ENCODE measurements at places on chromosomes 12 and 14.

DNA sequence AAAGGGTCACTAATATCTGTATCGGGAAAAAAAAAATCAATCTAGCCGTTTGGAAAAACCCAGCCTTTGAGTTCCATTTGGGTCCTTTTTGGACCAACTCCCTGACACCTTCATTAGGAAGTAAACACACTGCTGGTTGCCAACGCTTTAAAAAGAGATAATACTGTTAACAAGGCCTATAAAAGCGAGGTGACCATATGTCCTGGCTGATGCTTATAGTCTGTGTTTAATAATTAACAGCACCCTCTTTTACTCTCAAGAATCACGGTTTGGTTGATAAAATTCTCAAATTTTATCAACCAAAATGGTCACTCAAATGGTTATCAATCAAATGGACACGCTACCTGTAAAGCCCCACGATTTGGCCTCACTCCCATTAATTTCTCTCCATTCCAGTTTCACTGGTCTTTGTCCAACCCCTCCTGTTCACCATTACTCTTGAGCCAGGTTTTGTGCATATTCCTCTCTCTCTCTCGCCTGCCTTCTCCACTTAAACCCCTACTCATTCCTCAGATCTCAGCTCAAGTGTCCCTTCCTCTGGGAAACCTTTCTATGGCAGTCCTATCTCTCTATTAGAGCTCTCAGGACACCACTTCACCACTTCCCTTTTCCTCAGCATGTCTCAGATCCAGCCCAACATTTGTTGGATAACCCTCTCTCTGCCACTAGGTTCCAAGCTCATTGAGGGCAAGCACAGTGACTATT, 9.5 kb downstream of the BTG1 start:
- no peak for DNase-seq

DNA sequence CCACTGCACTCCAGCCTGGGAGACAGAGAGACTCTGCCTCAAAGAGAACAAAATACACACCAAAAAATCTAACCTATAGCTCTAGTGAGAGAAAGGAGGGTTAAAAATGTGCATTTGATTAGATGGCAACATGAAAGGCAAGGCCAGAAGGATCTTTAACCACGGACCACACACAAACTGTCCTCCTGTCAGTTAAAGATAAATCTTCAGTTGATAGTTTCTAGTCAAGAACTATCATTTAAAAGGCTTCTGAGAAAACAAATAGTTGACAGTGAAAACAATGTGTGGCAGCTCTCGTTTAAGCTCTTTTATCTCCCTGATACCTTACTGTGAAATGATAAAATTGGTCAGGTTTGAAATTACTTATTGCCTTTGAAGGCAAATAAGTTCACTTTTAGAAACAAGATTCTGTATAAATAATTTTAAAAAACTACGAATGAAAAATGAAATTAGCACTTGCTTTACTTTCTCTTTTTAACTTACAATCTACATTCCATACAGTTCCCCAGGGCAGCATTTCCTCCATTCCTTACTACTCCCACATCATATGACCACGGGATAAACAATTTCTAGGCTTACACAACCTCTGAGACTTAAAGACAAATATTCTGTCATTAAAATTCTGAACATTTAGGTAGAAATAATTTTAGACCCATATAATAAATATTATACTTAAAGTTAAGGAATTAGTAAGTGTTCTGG, 71.4 kb upstream of the GNPNAT1 start:
- DNase-seq: no peak

DNA sequence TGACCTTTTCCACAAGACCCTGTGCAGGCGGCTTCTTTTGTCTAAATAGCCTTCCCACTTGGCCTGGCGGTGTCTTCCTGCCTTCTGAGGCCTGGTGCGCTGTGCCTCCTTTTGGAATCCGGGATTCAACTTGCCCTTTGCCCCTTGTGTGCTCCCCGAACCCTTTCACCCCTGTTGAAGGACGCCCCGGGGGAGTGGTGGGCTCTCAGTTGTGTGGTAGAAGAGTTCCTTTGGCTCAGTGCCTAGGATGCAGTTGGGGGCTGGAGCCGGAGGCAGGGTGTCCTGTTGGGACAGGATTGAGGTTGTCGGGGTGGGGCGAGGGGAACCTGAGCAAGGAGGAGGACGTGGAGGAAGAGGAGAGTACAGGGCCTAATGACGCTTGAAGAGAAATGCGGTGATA, 34.5 kb downstream of the KLC1 start:
- no peak for DNase-seq

DNA sequence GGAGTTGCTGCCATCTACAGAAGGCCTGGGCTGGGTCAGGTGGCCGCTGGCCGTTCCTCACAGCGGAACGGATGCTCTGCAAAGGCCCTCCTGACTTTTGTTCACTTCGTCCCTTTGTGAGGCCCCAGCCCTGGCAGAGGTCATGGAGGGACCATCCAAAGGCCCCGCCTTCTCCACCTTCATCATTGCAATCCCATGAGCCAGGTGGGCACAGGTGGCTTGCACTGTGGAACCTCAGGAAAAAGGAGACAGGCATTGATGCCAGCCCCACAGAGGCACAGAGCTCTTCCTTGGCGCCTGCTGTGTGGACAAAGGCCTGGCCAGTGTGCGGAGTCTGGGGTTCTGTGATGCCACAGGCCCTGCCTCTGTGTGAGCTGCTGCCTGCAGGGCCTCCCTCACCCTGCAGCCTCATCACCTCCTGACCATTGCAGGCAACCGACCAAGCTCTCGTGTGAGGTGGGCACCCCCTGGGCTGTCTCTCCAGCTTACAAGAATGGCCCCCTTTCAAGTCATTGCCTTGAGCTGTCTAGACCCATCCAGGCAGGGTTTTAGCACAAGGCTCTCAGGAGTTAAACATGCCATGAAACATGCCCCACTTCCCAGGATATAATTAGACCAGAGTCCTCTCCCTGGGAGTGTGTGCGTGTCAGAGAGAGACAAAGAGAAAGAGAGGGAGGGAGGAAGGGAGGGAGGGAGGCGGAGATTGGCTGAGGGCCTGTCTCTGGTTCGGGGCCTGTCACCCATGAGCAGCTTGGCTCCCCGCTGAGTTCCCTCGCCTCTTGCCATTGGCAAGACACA, 19.3 kb downstream of the NFKBIA start:
- no peak for DNase-seq

GRCh38 chr12:14949631-14950030, 11.3 kb upstream of the ERP27 start:
- DNase-seq: no peak

- no peak for DNase-seq
Observed at GRCh38 chr14:38297681-38298080, 41.8 kb upstream of the CLEC14A start.

DNA sequence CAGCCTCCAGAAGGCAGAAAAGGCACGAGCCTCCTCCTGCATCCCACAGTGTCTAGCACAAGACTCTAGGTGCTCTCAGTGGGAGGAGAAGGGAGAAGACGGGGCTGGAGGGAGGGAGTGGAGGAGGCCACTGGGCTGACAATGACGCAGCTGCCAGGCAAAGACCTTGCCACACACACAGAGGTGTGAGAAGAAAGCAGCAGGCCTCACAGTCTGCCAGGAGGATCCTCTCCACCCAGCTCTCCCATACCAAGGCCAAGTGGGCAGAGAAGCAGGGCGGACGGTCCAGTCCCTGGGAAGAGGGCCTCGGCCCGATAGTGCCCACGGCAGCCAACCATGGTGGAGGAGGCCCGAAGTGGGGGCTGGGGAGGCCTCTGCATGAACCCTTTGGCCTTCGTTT, 78.9 kb downstream of the NCOR2 start:
- DNase-seq: no peak

DNA sequence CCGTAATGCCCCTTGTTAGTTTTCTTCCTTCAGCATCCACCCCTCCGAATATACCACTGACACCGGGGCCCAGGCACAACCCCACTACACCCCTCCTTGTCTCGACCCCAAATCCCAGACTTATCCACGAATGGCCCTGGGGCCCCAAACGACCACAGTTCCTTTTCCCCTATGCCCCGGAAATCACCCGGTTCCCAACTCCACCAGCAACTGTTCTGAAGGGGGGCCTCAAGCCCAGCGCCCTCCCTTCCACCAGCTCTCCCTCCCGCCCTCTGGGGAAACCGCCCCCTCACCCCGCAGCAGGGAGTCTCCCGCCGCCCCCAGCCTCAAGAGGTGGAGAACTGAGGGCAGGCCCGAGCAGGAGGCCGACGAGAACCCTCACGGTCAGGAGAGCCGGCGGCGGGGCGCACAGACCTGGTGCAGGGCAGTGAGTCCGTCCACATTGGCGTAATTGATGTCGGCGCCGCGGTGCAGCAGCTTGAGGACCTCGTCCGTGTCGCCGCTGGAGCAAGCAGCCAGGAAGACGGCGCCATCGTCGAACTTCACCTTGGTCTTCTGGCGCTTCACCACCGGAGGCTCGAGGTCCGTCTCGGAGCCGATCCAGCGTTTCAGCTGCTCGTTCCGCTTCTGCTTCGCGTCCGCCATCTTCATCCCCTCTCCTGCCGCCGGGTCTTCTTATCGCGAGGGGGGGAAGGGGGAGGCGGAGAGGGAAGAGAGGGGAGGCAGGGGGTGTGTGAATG, 446 bp downstream of the PPP1R12A start:
- DNase-seq: peak; percentile 39

- DNase-seq: no peak
Observed at GRCh38 chr12:126424696-126425095, 1359.5 kb downstream of the AACS start.

- DNase-seq: no peak
Observed at GRCh38 chr14:42141328-42141727, 534.7 kb downstream of the LRFN5 start.

GRCh38 chr14:67269298-67270060, 28.2 kb downstream of the PALS1 start:
- no peak for DNase-seq

GRCh38 chr14:35402323-35403113, 2.0 kb downstream of the NFKBIA start:
- DNase-seq: no peak

DNA sequence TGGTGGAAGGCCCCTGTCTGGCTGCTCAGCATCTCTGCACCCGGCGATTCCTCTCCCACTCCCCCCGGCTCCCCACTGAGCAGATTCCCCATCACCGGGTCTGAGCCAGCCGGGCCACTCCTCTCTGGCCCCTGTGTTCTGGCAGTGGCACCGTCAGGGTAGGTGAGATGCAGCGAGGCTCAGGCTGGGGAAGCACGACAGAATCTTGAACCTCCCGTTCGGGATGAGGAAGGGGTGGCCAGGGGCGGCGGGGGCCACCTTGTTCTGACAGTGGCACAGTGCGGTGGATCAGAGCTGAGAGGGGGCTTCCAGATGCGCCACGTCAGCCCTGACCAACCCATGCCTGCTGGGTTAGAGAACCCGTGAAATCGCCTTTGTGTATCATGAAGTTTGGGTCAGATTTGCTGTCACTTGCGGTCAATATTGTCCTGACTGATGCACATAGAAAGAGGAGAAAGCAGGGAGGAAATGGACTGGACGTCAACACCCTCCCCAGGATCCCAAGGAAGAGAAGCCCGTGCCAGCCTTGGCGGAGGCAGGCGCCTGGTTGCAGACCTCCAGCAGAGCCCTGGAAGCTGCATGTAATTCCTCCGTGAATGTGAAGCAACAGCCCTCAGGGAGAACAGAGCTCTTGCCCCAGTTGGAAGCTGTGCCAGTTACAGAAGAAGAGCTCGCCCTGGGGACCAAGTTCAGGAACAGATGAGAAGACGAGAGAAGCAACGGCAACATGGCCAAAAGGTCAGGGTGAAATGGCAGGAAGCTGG, 137.1 kb upstream of the SFSWAP start:
- no peak for DNase-seq

DNA sequence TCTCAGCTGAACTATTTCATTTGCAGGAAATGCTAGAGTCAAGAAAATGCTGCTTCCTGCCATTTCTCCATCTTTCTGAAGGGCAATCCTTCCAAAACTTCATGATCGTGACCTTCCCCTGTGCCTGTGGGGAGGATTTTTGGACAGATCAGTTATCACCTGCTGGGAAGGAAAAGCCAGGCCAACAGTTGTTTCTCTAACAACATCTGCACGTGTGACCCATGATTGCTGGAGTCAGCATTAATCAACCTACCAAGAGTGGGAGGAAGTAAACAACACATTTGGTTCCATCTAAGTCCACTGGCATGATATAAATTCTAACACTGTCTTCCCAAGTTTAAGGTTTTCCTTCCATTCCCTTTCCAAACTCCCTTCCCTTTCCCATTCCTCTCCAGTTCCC, 172.7 kb downstream of the APAF1 start:
- DNase-seq: no peak

DNA sequence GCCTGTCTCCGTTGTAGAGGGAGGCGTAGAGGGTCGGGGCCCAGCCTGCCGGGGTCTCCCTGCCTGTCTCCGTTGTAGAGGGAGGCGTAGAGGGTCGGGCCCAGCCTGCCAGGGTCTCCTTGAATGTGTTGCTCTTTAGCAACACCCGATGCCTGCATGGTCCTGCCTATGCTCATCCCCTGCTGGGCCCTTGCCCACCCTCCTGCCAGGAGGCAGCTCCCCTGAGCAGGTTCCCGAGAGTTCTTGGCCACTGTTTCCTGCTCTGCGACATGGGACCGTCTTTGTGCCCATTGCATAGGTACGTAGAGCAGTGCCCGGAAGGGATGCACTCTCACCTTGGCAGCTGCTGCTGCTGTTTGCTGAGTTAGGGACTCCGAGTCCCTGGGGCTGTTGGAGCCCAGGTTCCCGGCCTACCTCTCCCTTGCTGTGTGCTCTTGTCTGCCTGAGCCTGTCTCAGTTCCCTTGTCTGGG, 3.3 kb downstream of the KIF26A start:
- no peak for DNase-seq

- no peak for DNase-seq
Observed at GRCh38 chr12:90298289-90298948, 589.8 kb upstream of the ATP2B1 start.

DNA sequence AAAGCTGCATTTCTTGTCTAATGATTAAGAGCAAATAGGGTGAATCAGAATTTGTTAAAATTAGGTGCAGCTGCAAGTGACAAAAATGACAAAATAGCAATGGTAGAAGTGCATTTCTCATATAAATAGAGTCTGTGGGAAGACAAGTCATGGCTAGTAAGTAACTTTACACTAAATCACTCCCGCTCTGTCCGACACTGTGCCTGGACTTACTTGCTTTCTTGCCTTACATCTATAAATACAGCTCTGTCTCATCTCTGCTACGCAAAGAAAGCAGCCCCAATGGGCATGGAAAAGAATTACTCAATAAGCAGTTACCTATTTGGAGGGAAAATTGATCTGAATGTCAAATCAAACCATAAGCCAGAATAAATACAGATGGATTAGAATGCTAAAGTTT, 245.4 kb upstream of the KRR1 start:
- DNase-seq: no peak

DNA sequence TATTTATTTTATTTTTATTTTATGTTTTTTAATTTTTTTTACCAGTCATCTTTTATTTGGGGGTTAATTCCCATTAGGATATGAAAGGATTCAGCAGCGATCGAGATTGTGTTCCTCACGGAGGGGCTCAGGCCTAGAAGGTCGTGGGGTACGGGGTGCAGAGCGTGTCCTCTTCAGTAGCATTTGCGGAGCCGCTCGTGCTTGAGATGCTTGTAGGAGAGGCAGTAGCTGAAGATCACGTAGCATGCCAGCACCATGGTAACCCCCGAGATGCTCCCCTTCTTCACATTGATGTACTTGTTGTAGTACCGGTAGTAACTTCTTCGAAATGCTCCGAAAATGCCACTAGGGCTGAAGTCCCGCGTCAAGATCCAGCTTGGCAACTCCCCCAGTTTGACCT, 40.5 kb upstream of the PLEKHG6 start:
- no peak for DNase-seq

- DNase-seq: no peak
Observed at GRCh38 chr12:31492599-31493196, 98.2 kb downstream of the DENND5B start.

GRCh38 chr12:93812626-93813025, 135.5 kb downstream of the CRADD start:
- DNase-seq: no peak
